ENCODE measurements at places on chromosomes 1 and 21. TPM values are rescaled to one million over a fixed set of nuclear protein-coding genes. Genes with fewer than 3 reads are reported as not detected.

- DNase-seq, result no peak
Measured at GRCh38 chr1:916173-917075, 7.3 kb upstream of the SAMD11 start.

The MPZ gene
- 3.6 TPM for total RNA-seq

DNA sequence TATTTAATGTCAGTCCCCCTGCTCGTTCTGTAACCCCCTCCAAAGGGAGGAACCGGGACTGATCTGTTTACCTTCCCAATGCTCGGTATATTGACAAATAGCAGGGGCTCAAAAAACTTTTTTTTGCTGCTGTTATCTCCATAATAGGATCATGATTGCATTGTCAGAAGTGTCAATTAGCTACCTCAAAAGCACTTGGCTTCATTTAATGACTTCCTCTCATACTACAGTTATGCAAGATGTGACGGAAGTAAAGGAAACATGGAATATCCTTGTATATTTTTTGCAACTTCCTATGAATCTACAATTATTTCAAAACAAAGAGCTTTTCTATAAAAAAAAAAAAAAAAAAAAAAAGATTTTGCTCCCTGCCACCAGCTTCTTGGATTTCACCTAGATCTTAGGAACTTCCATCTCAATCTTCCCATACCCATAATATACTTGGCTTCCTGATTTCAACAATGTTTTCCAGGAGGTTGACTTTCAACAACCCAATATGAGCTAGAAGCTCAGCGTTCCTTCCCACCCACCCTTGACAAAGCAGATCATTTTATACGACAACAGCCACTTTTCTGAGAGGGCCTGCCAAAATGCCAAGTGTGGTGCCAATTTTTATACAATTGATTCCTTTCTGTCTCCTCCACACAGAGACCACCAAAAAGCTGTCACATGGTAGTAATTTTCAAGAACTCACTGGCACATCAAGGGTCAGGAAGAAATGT lies 71.7 kb downstream of the SETD4 start:
- no peak for DNase-seq

DNA sequence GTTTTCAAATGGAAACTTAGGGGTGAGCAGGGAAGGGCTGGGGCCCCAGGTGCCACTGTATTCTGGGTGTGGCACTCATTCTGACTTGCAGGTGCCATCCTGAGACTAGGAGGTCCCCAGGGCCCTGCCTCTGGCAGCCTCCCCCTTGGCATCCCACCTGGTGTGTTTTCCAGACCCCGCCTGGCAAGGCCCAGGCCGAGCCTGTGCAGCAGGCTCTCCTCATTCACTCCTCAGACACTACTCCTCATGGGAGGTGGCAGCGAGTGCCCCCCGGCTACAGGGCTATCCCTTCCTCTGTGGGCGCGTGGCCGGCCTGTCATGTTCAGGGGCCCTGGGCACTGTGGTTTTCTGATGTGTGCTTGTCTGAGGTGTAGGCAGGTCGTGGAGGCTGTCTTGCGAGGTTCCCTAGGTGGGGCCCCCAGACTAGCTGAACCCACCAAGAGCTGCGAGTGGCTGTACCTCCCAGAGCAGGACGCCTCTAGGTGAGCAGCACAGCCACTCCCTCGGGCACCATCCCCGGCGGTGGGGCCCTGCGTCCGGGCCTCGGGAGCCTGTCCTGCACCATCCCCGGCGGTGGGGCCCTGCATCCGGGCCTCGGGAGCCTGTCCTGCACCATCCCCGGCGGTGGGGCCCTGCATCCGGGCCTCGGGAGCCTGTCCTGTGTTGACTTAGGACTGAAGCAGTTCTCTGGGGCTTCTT lies 13.2 kb downstream of the SLX9 start:
- DNase-seq, result no peak

- DNase-seq, result no peak
Measured at GRCh38 chr1:201603613-201604232, 64.8 kb downstream of the NAV1 start.

DNA sequence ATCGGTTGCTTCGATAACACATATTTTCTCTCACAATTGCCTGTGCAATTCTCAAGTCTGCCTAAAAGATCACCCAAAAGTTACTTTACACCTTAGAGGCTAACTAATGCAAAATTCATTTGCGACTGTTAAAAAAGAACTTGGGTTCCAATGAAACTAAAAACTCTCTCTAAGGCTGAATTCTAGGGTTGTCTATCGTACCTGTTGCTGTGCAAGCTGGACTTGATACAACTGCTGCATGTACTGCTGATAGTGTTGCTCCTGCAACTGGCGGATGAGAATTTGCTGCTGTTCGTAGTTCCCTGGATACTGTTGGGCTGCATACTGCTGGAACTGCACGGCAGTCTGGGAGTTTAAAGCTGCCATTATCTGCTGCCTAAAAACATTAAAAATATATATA lies 27.6 kb downstream of the ACBD3 start:
- DNase-seq, result no peak

The MFAP2 gene
- total RNA-seq, result 11.0 TPM

DNA sequence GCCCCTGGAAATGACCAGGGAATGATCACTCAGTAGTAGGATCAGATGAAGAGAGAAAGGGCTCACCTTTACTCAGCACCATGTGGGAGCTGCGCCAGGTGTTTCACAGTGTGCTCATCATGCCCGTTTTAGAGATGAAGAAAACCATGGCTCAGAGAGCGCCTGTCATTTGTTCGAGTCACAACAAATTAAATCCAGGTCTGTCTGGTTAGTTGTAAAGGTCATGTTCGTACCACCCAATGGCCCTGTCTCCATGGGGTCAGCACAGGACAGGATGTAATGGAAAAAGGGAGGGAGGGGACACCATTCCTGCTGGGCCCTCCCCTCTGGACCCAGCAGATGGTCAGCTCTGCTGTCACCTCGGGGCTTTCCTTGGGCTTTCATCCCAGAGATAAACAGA lies 15.2 kb downstream of the KIRREL1 start:
- DNase-seq, result no peak

DNA sequence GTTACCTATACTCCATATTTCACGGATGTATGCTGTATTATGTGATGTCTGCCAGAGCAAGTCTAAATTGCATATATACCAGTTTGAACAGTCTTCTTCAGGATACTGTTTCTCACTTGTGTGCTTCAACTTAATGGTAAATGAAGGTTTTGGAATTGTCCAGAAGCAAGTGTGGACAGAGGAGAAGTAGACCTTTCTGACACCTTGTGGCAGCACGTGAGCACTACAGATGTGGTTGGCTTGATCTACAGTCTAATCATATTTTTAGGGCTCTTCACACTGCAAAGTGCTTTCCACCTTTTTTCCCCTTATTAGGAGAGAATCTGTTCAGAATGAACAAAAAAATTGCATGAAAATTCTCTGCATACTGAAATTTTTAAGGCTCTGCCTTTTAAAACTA lies 10.9 kb downstream of the MORC3 start:
- DNase-seq, result no peak

GRCh38 chr1:109341944-109342930 lies 35.4 kb upstream of the MYBPHL start:
- no peak for DNase-seq

The VPS72 gene
- total RNA-seq, result 26.1 TPM

All from omental fat pad (tissue), 4 donors.